Daoy (cell line): ENCODE measurements at places on chromosomes 6 and 20. TPM values are rescaled to one million over a fixed set of nuclear protein-coding genes. Genes with fewer than 3 reads are reported as not detected.

GRCh38 chr6:79630883-79631692 is at the start of gene SH3BGRL2:
Gene SH3BGRL2 (plus strand): TSS chr6:79631329. CDS start chr6:79631462, 133 bp downstream.
- peak; percentile 85 for DNase-seq

DNA sequence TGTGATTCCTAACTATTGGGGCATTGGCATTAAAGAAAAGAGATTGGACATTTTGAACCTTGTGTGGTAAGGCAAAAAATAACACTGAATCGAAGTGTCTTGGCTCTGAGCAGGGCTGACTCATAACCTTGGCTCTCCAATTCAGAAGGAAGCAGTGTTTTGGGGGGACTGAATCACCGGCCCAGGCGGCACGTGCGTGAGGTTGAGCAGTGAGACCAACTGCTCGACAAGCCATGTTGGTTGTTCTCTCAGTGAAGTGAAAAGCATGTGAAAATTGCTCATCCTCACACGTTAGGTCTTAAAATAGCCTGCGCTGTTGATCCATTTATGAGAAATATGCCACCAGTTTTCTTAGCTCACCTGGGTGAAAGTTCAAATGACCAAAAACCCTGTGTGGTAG is 137.8 kb upstream of the SPACA1 start:
- DNase-seq = peak; percentile 94

DNA sequence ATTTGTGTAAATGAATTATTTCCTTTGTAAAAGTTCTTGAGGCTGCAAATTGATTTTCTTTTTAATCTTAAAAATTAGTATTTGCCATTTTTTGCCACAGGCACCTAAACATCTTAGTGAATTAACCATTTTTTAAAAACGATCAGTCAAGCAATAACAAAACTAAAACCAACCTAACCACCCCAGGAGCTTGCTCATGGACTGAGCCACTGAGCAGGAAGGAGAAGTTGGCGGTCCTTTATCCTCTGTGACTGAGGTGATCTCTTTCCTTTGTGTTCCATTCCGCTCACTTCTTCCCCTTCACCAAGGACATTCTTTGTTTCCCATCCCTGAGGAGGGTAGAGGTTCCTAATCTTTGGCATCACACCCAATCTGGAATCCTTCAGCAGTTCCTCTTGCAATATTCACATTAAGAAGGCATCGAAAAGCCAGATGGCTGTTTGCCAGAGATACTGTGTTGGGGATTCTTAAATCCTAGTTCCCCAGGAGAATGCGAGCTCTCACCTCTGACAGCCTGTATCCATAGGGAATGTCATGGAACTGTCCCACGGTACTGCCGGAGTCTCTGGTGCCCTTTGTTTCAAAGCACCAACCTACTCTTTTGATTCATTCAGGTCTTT is 30.5 kb downstream of the RPRD1B start:
- DNase-seq = no peak

DNA sequence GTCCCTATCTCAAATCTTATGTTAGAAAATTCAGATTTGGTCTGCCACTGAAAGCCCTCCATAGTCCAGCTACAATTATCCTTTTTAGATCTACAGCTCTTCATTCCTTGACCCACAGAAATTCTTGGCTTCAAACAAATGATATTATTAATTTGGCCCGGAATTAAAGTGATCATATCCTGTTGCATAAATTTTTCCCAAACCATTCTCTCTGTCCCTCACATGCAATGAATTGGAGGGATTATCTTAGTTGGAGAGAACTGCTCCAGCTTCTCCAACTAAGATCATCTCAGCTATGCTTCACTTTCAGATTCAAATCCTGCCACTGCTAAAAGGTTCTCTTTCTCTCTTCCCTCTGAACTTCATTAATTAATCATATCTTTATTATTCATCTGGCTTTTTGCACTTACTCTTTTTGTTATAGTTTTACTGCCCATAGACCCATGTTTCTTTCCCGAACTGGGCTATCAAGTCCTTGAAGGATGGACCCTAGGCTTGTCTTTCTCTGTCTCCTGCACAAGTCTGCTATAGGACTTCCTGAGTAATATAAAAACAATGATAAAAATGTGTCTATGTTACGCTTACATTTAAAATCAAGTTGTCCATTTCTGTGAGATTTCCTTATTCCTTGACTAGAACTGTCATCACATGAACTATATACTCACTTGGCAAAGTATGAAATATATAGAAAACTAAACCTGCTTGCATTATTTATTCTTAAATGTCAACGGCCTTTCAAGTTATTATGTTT is 493.9 kb upstream of the MARCKS start:
- no peak for DNase-seq

- DNase-seq = peak; percentile 69
These were observed 91.7 kb downstream of the GJA10 start for GRCh38 chr6:89985751-89986493.

GRCh38 chr20:17794400-17794799 is 94.6 kb downstream of the BANF2 start:
- DNase-seq = no peak

Gene HLA-DOA
- 1.9 TPM in 1 of 2 replicates, not detected in the other for total RNA-seq

Gene NOTCH4
- 2.3 and 3.2 TPM in 2 replicates for total RNA-seq

DNA sequence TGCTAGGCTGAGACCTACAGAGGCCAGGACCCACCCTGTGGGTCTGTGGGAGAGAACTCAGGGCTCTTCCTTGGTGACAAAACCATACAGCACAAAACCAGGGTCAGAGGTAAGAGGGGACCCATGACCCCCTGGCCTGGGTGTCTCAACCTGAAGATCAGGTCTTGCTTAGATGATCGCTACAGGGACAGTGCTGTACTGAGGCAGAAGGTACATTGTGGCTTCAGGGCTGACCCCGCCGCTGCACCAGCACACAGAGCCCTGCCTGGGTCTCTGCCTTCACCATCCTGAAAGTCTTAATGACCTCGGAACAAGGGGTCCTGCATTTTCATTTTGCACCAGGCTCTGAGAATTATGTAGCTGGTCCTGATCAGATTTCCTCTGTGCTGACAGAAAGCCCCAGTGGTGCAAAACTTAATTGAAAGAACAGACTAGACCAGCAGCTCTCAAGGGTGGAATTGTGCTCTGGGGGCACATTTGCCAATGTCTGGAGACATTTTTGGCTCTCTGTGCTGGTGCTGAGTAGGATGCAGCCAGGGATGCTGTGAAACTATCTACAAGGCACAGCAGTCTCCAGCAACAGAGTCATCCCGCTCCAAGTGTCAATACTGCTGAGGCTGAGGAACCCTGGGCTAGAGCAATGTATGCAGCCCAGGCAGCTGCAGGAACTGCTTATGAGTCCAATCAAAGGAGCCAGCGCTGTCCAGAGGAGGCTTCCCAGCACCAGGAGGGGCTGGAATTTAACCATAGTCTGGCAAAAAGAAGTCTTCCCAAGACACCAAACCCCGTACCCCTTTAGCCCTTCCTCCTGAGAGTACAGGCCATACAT is 254.9 kb downstream of the ERMARD start:
- no peak for DNase-seq

DNA sequence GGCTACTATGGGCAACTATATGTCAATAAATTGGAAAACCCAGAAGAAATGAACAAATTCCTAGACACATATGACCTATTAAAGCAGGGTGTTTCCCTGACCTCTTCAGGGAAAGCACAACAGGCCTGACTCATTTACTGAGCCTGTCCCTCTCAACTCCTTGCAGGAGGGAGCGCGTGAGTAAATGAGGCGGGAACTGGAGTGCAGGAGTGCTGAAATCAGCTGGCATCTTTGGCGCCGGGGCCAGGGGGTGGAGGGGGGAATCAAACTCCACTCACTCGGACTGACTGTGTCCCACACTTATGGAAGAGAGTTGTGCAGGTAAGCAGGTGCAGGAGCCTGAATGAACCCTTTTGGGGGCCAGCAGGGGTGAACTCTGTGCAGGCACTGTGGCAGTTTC is 671.2 kb upstream of the PTCHD4 start:
- DNase-seq = peak; percentile 11

GRCh38 chr6:16441262-16441661 is 202.9 kb downstream of the GMPR start:
- no peak for DNase-seq

Gene POPDC3
- 26.3 and 33.3 TPM in 2 replicates for total RNA-seq

Gene PSMB1
- total RNA-seq = 973 and 1,091 TPM in 2 replicates

DNA sequence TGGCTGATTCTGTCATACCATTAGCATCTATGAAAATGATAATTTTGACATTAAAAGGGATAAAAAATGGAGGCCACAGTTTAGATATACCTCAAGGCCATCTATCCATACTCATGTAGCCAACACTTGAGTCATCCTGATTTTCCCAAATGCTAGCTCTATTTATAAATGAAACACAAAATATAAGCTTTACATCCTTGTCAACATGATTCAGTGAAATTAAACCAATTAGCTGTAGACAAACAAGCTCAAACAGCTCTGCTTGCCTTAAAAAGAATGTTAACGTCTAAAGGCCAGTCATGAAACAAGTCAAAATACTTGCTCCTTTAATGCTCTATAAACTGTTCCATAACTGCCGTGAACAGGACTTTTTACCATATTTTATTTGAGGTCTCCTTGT is 40.3 kb downstream of the ABRACL start:
- DNase-seq = no peak

Gene KCNQ2
- total RNA-seq = 0.17 TPM in 1 of 2 replicates, not detected in the other

DNA sequence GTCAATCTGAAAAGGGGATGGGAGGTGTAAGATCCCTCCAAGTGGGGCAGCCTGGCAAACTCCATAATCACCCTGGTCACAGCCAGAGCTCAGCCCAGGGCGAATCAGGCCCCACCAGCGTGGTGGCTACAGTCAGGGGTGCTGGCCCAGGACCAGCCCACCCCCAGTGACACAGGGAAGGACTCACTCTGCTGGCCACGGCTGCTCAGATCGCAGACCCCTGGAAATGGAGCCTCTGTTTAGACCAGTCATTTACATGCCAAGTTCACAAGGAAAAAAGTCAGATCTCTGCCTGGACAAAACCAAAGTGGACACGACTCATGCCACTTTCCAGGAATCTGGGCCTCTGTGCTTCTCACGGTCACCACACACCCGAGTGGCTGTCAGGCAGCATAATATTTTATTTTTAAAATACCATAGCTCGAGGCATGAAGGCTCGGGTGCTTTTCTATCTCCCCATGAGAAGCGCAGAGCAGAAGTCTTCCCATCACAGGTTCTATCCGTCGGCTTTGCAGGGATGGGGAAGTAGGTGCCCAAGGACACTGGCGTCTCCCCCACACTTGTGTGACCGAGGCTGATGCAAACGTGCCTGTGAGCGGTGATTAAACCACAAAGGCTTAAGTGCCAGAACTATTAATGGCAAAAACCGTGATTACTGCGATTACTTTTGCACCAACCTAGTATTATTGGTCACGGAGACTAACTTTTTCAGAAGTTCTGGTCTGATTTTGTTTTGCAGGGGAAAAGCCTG is 13.0 kb downstream of the PXDC1 start:
- no peak for DNase-seq
